ENCODE measurements at places on chromosomes 16 and 17.

- DNase-seq: no peak
These were observed 76.5 kb upstream of the ZNF423 start for GRCh38 chr16:49932434-49932833.

DNA sequence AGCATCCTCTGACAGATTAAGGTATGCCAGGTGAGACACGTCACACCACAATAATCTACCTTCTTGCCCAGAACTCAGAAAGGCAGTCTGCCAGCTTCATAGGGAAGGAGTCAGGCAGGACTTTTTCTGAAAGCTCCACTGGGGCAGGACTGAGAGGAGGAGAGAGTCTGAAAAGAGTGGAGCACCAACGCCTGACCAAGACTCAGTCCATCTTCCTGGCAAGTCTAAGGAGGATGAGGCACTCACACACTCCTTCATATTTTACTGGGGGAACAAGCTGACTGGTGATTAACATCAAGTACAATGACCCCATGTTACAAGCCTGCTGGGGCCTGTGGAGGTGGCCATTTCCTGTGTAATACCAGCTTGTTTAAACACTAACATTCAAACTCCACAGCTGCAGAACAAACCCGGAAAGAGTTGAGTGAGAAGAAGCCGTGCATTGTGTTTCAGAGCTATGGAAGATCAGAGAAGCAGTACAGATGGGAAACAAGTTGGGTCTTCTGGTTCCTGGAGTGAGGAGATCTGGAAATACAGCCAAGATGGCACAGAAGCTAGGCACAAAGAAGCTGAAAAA lies 122.4 kb downstream of the HIC1 start:
- DNase-seq: no peak

DNA sequence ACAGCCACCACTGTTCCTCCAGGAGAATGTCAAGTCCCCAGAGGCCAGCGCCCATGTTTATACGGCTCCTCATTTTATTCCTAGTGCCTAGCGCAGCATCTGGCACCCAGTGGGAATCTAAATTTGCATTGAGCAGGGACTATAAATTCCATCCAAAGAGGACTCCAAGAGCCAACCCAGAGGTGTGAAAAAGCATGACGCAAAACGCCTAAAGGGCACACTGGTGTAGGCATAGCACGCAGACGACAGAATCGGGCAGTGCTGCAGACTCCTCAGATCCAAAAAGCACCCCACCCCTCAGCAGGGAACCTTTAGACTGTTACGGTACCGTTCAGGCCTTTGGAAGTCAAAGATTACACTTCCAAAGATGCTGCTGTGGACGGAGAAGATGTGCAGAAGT lies 19.5 kb downstream of the TEKT5 start:
- DNase-seq: no peak

DNA sequence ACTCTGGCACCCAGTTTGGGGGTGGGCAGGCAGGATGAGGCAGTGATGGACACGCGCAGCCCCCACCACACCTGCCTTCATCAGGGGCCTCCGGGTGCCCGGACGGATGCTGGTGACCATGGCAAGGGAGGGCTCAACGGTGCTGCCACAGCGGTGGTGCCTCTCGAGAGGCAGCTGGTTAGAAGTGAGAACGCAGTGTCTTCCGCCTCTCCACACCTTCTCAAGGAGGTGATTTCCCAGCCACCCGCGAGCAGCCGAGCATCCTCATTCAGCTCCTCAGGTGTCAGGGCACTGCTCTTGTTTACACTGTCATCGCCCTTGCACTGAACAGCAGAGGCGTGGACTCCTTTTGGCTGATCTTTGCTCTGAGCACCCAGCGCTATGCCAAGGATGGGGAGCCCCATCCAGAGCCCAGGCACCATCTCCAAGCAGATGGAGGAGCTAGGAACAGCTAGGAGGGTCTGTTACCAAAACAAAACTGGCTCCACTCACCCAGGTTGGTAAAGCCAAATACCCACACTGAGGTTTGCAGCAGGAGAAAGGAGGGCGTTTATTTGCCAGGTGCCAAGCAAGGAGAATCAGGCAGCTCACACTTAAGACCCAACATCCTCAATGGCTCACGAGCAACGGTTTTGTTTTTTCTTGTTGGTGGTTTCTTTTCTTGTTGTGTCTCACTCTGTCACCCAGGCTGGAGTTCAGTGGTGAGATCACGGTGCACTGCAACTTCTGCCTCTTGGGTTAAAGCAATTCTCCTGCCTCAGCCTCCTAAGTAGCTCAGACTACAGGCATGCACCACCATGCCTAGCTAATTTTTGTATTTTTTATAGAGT lies 174.3 kb upstream of the TNRC6C start:
- DNase-seq: no peak

GRCh38 chr17:11644265-11645212 lies 46.3 kb downstream of the DNAH9 start:
- DNase-seq: peak; percentile 70

DNA sequence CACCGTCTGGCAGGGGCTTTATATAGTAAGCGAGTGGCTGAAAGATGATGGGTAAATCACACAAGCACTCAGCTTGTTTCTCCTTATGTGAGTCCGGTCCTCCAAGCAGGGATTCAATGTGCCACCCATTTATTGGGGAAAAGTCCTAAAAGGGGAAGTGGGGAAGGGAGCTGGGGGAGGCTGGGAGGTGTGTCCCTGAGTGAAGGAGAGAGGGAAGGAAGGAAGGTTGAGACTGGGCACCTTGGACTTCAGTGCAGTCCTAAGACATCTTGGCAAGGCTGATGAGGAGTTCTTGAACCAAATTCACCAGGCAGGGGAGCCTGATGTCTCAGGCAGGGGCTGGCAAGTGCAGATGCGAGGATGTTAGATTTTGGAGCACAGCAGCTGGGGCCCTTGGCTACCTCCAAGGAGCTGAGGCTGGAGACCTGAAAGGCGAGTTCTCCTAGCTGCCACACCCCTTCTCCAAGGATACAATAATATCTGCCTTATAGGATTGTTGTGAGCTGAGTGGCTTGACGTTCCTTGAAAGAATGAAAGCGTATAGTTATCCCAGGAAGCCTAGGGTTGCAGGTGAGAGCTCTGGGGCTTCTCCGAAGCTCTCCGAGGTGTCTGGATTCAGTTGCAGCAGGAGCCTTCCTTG lies 23.0 kb upstream of the CYLD start:
- no peak for DNase-seq

DNA sequence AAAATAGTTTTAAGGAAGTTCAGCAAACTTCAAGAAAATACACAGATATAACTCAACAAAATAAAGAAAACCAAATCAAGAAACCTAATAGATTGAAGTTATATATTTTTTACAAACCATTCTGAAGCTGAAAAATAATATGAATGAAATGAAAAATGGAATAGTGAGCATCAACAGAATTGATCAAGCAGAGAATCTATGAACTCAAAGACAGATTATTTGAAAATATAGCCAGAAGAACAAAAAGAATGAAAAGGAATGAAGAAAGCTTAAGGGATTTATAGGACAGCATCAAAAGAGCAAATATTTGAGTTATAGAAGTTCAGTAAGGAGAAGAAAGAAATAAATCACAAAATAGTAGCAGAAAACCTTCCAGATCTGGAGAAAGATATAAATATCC lies 37.8 kb downstream of the CDR2 start:
- DNase-seq: no peak

DNA sequence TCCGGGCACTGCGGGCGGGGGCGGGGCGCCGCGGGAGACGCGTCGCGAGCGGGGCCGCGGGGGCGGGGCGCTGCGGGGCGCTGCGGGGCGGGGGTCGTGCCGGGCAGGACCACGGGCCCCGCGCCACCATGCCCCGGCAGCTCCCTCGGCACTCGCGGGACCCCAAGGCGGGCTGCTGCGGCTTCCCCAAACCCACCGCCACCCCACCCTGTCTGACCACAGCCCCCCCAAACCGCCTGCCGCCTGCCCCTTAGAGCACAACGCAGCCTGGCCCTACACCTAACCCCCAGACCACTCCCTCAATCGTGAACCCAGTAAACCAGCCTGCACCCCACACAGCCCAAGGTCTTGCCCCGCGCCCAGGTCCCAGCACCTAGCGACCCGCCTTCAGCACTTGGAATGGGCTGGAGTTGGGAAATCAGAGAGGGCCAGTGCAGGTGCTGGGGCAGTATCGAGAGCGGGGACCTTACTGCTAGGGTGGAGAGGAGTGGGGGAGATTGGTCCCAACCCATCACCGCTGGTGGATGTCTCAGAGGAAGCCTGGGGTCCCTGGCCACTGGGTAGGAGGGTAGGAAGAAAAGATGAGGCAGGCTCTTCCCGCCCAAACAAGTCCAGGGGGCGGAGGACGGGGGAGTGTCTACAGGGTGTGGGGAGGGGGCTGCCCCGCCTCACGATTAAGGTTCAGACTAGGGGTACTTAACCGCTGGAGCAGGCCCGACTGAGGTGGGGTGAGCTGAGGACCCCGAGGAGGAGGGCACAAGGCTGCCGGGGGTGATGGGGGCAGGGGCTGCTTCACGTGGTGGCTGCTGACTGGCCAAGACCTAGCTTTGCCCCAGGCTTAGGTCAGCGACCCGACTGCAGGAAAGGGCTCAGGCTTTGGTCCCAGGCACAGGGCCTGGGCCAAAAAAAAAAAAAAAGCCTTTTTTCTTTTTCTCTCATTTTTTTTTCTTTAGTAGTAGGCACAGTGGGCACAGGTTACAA lies 539 bp upstream of the VAMP2 start:
- peak; percentile 92 for DNase-seq

DNA sequence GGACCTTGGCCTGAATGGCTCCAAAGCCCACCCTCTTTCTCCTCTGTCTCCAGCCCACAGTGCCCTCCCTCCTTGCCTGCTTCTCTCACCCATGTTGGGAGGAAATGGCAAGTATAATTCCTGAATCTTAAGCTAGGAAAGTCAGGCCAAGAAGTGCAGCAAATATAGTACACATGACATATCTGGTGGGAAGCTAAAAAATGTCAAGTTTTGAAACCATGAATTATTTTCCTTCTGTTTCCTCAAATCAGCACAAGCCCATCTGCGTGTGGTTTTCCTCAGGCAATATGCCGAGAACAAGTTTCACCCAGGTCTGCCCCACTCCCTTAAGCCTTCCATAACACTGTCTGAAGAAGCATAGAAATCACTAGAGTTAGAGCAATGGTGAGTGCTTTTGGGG lies 502.8 kb upstream of the CDH11 start:
- no peak for DNase-seq

GRCh38 chr17:57785022-57785421 lies 39.9 kb upstream of the CCDC182 start:
- no peak for DNase-seq

DNA sequence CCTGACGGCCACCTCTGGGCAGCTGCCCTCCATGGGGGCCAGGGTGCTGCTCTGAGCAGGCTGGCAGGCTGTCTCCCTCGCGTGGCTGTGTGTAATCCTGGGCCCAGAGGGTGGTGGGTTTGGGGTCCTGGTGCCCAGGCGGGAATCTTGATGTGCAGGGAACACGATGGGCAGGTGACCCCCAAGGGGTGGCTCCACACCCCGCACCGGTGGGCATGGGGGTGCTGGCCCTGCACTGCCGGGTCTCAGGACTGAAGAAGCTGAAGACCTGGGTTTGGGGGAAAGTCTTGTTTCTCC lies 8.6 kb downstream of the CHMP6 start:
- DNase-seq: no peak

GRCh38 chr17:27357236-27357635 lies 63.3 kb downstream of the WSB1 start:
- DNase-seq: no peak

DNA sequence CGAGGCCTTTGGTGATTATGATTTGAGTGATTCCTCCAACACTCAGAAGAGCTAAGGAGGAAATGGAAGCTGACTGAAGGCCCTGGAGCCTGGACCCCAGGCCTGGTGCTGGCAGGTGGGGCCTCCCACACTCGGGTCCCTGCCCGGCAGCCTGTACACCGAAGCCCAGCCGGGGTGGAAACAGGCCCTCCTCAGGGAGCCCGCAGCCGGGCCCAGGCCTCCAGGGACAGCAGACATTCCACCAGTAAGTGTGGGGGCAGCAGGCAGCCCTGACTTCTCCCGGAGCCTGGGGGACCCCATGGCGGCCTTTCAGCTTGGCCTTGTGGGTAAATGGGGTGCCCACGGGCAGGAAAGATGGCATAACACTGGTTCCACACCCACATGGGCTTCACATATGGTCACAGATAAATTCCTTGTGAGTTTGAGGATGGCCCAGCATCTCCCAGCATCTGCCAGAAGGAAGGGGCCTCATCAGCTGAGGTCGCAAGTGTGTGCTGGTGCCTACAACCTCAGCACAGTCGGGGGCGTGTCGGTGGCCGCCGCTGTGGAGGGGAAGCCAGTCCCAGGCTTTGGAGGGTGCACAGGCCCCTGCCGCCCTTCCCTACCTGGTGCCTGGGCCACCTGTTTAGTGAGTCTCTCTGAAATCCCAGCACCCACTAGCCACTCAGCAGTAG lies 29.2 kb upstream of the SLC38A10 start:
- DNase-seq: no peak
